ENCODE measurements at places on chromosomes 11 and 22. TPM values are rescaled to one million over a fixed set of nuclear protein-coding genes. Genes with fewer than 3 reads are reported as not detected.

- DNase-seq, result no peak
These were observed 47.6 kb downstream of the LMO2 start for GRCh38 chr11:33844236-33844635.

DNA sequence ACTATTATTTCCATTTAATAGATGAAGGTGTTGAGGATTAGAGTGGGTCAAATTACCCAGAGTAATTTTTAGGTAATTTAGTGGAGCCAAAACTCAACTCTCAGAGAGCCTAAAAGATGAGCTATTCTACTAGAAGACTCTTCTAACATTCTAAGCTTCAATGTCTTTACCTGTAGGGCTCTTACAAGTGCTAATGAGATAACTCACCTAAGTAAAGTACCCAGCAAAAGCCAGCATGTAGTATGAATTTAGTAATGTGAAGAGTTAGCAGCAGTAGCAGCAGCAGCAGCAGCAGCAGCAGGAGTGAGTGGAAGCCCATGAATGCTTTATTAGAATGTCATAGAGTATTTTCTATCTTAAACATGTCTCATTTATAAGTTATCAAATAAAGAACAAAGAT lies 1239.2 kb downstream of the FAM181B start:
- DNase-seq, result no peak

GRCh38 chr11:15912825-15913224 lies 443.5 kb downstream of the SOX6 start:
- no peak for DNase-seq

OR52I2 gene
- polyA plus RNA-seq, result not detected

Data from right lung (tissue), 10 donors.